T47D (cell line): ENCODE measurements at places on chromosomes 6 and 20.

DNA sequence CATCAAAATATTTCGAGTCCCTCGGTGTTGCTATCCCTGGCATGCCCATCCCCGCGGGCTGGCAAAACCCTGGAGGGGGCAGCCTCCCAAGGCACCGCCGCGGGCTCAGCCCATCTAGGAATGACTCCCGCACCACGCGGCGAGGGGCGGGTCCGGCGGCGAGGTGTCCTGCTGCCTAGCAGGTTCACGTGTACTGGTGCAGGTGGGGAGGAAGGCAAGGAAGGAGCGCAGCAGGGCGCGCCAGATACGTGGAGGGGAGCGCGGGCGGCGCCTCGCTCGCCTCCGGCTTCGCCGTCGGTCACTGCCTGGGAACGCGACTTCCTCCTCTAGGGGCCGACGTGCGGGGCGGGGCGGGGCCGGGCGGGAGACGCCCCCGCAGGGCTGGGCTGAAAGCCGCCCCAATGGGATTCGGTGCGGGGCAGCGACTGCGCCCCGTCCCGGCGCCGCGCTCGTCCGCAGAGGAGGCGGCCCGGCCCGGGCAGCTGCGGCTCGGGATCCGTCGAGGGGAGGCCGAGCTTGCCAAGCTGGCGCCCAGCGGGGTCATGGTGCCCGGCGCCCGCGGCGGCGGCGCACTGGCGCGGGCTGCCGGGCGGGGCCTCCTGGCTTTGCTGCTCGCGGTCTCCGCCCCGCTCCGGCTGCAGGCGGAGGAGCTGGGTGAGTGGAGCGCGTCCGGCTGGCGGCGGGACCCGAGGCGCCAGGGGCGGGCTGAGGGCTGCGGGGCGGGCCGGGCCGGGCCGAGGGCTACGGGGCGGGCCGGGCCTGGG lies at the start of gene DCBLD1:
Gene DCBLD1 (plus strand): TSS at position 435 of the 764 bp plus-strand sequence. CDS start 108 bp downstream, at position 543.
- peak; percentile 61 for DNase-seq

DNA sequence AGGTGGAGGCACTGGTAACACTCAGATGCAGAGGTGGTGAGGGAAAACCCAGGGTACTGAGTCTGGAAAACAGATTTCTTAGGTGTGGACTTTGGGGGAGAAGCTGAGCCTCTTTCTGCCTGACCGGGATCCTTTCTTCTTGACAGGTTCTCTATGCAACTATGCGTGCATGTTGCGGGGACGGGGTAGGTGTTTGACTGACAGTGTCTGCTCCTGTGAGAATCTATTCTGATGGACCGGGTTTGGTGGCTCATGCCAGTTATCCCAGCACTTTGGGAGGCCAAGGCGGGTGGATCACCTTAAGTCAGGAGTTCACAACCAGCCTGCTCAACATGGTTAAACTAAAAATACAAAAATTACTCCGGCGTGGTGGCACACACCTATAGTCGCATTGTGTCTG lies 27.9 kb upstream of the ID1 start:
- DNase-seq, result no peak

GRCh38 chr20:5621305-5621704 lies 128.9 kb upstream of the SHLD1 start:
- DNase-seq, result peak; percentile 24

GRCh38 chr6:76397966-76398365 lies 325.5 kb upstream of the IMPG1 start:
- no peak for DNase-seq

DNA sequence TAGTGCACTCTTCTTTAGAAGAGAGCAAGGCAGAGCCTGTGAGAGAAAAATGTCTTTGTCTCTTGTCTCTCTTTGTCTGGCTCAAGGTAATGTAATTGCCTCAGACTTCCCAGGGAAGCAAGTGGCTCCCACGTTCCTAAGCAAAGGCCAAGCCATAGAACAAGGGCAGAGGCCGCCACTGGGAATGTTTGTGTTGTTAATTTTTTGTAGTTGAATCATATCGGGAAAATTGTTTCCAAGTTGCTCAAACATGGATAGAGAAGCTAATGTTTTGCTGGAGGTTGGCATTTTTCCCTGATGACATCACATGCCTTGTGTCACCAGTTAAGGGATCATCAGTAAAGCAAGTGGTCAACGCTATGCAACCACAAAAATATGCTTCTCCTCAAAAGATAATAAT lies 211.5 kb upstream of the FOXA2 start:
- no peak for DNase-seq

DNA sequence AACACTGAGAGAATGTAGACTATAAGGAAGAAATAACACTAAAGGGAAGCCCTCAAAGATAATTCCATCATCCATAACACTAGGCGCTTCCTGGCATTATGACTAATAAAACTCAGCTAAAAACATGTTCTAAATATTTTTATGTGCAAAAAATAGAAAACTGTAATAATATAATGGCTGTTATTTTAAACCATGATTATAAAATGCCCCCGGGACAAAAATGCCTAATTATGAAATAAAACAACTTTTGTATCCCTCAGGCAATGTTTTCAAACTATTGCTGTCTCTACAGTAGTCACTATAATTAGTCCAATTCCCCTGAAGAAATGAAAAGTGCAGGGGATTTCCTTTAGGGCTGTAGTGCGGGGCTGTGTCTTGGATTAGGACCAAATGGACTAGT lies 242.4 kb downstream of the RNF144B start:
- no peak for DNase-seq

DNA sequence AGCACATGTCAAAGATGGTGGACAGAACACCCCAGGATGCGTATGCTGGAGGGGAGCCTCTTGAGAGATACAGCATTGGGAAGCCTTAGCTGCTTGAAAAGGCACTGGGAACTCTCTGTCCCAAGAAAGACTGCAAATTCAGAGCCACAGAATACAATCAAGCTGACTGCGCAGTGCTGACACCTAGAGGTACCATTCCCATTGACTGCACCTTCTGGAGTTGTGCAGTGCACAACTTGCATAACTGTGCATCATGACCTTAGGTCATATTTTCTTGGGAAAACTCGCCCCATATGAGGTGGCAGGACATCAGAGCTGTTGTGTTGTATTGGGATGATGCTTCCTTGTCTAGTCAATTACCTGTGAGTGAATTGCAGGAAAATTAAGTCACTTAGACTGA lies 646.5 kb upstream of the NOX3 start:
- peak; percentile 9 for DNase-seq

DNA sequence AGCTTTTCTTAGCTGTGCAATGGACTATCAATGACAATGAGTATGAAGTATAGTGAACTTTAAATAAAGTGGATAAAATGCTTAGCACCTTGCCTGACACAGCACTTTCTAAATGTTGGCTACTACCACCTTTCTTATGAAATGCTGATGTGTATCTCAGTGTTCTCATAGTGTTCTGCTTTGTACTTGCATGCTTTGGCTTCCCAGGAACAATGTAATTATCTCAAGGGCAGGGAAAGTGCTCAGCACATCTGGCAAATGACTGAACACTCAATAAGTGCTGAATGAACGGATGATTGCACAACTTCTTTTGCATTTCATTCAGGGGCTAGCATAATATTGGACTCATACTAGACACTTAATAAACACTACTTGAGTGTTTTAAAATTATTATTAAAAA lies 28.2 kb upstream of the NOX3 start:
- DNase-seq, result no peak

GRCh38 chr6:128367437-128367836 lies 153.0 kb downstream of the PTPRK start:
- no peak for DNase-seq

DNA sequence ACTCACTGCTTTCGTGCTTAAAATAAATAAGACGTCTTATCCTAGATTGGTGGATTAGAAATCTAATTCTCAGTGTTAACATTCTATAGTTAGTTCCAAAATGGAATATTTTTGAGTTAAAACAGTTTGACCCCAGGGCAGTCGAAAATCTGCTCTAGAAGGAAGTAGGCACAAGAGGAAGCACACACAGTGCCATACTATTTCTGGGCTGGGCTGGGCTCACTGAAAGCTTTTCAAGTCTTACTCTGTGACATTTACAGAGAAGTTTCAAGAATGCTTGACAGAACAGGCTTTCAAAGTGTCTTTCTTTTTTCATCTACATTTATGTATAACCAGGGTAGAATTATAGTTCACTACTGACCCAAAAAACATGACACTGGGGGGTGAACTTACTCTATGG lies 209.8 kb downstream of the SOD2 start:
- no peak for DNase-seq

- no peak for DNase-seq
Observed at GRCh38 chr6:85047818-85048217, 283.4 kb upstream of the TBX18 start.
